Activated CD4-positive, alpha-beta T cell treated with anti-CD3 and anti-CD28 coated beads for 36 hours (primary cell): ENCODE measurements at places on chromosomes 5 and 9. TPM values are rescaled to one million over a fixed set of nuclear protein-coding genes. Genes with fewer than 3 reads are reported as not detected.

The TRAF1 gene
- 103 TPM for total RNA-seq

The SLC34A3 gene
- total RNA-seq = not detected

The ACOT12 gene
- not detected for total RNA-seq

The IRX1 gene
- not detected for total RNA-seq

The DBH gene
- total RNA-seq = not detected

The PCDHB12 gene
- total RNA-seq = not detected

DNA sequence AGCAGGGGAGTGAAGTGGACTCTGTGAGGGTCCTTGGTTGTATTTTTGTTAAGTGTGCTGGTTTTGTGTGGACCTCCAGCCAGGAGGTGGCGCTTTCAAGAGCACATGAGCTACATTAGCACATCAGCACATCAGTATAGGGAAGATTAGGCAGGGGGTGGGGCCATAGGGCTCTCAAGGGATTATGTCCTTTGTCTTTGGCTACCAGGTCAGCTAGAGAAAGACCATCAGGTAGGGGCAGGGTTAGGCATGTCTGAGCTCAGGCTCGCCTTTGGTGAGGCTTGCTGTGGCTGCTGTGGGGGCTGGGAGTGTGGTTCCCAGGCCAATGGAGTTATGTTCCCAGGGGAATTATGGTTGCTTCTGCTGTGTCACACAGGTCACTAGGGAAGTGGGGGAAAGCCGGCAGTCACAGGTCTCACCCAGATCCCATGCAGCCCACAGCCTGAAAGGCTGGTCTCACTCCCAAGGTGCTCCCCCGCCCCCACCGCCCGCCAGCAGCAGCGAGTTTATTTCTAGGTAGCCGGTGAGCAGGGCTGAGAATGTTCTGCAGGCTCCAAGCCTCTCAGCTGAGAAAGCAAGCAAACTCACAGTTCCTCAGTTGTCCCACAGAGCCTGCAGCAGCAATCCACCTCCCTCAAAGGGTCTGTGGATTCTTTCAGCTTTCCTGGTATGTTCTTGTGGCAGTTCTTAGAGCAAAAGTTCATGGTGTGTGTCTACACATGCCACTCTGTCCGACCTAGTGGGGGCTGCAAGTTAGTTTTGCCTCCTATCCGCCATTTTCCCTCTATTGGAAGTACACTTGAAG, 13.7 kb downstream of the OR1J1 start:
- H3K4me1 ChIP-seq = peaks cover 14% of the 10 kb centered on the region
- H3K4me3 ChIP-seq = peak overlapping the region; percentile 68
- peak; percentile 66 for DNase-seq
- peak overlapping the region; percentile 79 for H3K27ac ChIP-seq

DNA sequence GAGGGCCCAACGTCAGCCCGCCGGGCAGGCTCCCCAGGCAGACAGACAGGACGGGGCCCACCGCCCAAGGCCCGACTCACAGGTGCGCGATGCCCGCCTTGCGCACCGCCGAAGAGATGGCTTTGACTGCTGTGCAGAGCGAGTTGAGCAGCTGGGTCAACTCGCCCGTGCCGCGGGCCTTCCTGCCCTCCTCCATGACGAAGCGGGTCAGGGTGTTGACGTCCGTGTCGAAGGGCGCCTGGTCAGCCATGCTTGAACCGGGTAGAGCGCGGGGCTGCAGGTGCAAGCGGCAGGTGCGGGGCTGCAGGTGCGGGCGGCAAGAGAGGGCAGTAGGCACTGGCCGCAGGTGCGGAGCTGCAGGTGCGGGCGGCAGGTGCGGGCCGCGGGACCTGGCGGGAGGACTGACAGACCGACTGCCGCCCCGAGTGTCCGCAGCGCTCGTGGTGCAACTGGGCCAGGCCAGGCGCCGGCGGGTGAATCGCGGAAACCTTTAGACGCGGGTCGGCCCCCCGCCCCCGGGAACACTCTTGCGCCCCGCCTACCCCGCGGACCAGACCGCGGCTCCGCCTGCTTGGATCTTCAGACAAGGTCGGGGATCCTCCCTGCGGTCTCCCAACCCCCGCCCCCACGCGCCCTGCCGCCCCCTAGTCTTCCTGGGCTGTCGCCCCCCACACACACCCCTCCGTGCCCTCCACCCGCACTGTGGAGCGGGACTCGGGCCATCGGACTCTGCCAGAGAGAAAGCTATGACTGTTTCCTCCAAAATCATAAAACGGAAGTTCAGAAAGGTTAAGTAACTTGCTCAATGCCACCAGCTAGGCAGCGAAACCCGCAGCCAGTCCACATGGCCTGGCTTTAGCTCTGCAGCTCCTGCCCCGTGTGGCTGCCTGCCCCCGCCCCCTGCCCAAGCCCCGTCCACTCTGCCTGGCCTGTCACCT, at the start of gene FBP1:
FBP1 (minus strand) TSS at position 458 of the 938 bp plus-strand sequence; CDS start at position 250, 208 bp downstream.
- H3K4me1 ChIP-seq = peaks cover 15% of the 10 kb centered on the region
- H3K27me3 ChIP-seq = peaks cover 9% of the 10 kb centered on the region
- H3K36me3 ChIP-seq = no peaks in the 10 kb centered on the region
- peak within 1 kb of the TSS; percentile 72 for H3K4me3 ChIP-seq

DNA sequence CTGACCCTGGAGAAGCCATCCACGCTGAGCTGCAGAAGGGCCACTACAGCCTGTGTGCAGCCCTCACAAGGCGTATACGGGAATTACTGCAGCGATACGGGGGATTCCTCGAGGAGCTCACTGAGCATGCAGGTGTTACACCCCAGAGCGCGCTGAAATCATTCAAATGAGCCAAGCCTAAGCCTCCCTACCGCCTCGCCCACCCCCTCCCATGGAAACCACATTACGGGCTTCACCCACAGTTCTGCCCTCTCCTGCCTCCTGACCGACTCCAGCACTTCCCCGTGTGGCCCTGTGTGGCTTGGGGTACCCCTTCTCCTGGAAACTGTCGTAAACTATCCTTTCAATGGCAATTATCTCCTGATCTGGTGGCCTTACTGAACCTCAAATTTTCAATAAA, 13.3 kb downstream of the SURF6 start:
- no peak overlapping the region for H3K4me3 ChIP-seq
- H3K4me1 ChIP-seq = no peaks in the 10 kb centered on the region
- DNase-seq = no peak
- no peaks in the 10 kb centered on the region for H3K36me3 ChIP-seq

DNA sequence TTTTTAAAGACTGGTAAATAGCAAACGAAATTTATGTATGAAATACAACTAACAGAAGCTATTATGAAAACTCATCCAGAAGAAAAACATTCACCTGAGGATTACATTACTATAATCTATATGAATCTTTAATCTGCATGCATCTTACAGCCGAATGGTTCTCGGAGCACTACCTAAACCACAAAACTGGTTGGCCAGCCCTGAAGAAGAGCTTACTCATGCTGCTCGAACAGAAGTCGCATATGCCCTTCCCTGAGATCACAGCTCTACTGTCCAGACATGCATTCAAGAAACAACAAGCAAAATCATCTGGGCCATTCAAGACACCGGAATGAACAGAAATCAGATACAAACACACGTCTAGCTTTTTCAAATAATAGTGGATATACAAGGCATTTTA, 931.0 kb upstream of the DMAC1 start:
- DNase-seq = no peak
- no peak overlapping the region for H3K4me3 ChIP-seq
- no peaks in the 10 kb centered on the region for H3K4me1 ChIP-seq
- H3K36me3 ChIP-seq = no peaks in the 10 kb centered on the region

GRCh38 chr5:109852371-109853155, 162.8 kb downstream of the MAN2A1 start:
- H3K4me3 ChIP-seq = no peak overlapping the region
- peaks cover 73% of the 10 kb centered on the region for H3K4me1 ChIP-seq
- peak overlapping the region; percentile 53 for H3K27ac ChIP-seq
- H3K36me3 ChIP-seq = peaks cover 61% of the 10 kb centered on the region

- peaks cover 1% of the 10 kb centered on the region for H3K36me3 ChIP-seq
- no peak overlapping the region for H3K4me3 ChIP-seq
- H3K27me3 ChIP-seq = no peaks in the 10 kb centered on the region
- no peak overlapping the region for H3K27ac ChIP-seq
- no peak for DNase-seq
These were observed 138.2 kb upstream of the RFX3 start for GRCh38 chr9:3664044-3664443.
